ENCODE measurements at places on chromosomes 12 and 14.

DNA sequence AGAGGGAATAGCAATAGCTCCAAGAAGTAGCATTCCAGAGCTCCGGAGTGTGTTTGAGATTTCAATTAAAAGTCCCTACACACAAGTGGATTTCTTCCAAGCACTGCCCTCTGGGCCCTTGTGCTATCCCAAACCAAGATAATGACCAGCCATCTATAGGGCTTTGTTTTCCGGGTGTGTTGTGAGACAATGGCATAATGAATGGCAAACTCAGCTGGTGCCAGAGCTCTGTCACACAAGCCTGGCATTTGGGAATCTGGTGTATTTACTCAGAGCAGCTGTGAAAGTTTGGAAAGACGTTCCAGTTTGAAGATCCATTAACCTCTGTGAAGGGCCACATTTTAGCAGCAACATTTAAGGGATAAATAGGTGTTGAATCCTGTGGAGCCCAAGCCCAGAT is 61.2 kb upstream of the TMTC2 start:
- no peak for DNase-seq

GRCh38 chr12:96220902-96221301 is 26.7 kb downstream of the ELK3 start:
- no peak for DNase-seq

GRCh38 chr14:68249661-68250451 is 430.3 kb downstream of the RAD51B start:
- DNase-seq, result no peak

DNA sequence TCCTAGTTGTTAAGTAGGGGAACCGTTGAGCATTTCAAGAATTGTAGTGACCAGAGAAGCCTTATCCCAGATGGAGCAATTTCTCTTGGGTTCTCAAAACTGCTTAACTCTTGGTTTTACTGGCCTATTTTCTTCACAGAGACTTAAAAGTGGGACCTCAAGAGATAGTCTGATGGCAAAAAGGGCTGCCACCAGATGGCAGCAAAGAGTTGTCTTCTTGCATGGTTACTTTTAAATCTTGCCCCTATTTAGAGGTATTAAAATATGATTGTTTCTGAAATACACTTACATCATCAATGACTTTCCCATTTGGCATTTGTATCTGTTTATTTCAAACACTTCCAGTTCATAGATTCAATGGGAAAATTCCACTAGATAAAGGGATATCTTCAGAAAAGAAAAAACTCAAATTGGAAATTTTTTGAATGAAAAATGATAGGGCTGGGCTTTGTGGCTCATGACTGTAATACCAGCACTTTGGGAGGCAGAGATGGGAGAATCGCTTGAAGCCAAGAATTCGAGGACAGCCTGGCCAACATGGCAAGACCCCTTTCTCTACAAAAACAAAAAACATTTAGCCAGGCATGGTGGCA is 69.9 kb upstream of the CNTN1 start:
- peak; percentile 55 for DNase-seq

GRCh38 chr12:108689314-108690190 is 41.8 kb downstream of the CORO1C start:
- DNase-seq, result no peak

DNA sequence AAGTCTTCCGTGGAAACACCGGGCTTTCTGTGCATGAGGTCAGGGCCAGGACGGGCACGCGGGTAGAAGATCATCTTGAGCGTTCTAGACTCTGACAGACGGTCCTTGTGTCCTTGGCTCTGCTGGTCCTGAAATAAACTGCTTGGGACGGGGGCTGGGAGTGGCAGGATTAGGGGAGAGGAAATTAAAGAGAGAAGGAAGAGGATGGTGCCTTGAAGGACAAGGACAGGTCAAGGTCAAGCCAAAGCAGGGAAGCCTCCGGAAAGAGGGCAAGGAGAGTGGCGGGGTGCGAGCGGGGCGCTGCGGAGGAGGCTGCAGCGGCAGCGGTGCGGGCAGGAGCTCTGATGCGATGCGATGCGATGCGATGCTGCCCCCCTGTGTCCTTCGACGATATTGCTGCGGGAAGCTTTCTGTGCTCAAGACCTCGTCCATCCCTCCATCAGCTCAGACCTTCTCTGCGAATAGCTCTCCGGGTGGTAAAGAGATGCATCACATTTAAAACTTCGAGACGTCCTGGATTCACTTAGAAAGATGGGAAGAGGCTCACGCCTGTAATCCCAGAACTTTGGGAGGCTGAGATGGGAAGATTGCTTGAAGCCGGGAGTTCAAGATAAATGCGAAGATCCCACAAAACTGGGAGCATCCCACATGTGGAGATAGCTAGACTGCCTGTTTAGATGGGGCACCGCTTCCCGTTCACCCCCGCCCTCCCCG is 110.1 kb upstream of the TMEM132D start:
- DNase-seq, result no peak

- no peak for DNase-seq
Observed at GRCh38 chr12:121894633-121895032, 6.0 kb downstream of the PSMD9 start.

GRCh38 chr14:56150645-56151345 is 32.6 kb downstream of the PELI2 start:
- DNase-seq, result no peak

DNA sequence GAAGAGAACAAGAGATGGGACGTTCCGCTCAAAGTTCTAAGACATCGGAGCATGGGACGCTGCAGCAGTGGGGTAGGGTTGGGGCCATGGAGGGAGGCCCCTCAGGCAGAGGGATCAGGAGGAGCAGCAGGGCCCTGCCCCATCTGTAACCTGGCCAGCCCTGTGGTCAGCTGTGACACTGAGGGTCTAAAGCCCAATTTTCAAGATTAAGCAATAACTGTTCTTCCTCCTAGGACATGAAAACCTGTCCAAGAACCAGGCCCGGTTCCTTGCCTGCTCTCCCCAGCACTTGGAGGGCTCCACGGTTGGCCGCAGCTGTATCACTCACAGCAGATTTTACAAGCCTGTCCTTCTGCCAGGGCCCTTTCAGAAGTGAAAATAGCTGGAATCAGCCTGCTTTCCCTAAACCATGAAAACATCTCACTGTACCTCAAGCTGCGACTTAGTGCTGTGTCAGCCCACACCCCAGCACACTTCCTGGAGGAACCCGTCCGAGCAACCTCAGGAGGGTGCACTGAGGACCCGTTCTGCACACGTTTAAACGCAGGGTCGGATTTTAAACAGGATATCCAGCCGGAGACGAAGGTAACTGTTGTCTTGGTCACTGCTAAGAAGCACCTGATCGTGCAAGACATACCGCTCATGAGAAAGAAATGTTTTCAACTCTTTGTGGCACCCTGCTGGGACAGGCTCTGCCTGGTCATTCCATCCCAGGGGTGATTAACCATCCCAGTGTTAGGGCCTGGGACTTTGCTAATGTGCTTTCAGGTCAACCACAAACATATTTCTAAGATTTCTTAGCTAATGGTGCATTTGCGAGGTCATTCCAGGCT is 201.9 kb upstream of the DIO3 start:
- DNase-seq, result no peak

GRCh38 chr14:49950275-49951228 is 57.7 kb downstream of the ARF6 start:
- no peak for DNase-seq

GRCh38 chr12:25362646-25363045 is 111.9 kb upstream of the KRAS start:
- DNase-seq, result no peak

DNA sequence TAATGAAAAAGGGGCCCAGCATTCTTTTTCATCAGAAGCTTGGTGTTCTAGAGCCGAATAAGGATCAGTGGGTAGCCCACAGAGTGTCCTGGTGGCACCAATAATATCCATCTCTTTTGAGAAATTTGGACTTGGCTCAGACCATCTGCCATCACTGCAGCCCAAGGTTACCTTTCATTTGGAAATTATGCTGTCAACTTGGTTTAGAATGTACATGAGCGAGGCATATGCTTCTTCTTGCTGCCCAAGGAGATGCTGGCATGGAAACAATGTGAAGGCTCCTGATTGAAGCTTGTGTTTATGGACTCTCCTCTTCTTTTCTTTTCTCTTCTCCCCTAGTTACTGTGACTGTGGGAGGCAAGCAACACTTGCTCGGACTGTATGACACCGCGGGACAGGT is 50.0 kb downstream of the GPHB5 start:
- DNase-seq, result no peak

- DNase-seq, result peak; percentile 76
Observed at GRCh38 chr12:49098035-49098451, 3.4 kb upstream of the DHH start.

DNA sequence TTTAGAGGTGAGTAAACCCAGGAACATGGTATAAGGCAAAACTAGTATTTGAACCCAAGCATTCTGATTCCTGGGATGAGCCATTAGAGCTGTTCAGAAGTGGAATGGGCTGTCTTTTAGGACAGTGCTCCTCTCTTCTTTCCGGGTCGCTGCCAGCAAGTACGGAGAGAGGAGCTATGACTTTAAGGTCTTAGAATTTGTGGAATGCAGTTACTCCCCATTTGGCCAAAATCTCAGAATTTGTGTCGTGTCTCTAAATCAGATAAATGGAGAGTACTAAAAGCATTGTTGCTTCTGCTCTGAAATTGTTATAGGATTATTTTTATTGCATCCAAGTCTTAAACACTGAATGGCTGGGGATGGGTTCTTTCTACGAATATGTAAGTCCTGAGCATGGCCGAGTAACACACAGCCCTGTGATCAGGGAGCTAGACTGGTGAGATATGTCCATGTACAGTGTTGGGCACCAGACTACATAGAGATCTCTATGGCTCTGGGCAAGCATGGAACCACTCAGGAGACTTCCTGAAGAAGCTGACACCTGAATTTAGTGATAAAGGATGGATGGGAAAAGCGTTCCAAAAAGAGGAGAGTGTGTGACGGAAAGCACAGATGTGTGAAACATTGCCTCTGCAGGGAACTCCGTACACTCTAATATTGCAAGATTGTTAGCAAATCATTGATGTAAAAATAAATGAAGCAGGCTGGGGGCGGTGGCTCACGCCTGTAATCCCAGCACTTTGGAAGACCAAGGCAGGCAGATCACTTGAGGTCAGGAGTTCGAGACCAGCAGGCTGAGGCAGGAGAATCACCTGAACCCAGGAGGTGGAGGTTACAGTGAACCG is 184.7 kb downstream of the SRGAP1 start:
- DNase-seq, result no peak

DNA sequence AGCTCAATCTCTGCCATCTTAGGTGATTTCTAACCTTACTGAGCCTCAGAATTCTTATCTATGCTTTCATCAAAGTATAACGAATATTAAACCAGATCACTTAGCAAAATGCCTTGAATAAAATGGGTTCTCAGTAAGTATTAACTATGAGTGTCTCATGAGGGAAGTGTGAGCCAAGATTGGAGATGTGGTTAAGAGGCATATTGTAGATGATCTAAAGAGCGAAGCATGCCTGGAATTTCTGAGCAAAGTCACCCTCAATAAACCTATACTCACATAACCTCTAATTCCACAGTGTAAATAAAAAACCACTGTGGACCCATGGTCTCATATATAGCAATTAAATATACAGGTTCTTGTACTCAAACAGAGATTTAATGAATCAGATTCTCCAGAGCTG is 193.1 kb upstream of the FSCB start:
- no peak for DNase-seq

- DNase-seq, result no peak
Observed at GRCh38 chr12:127327986-127328385, 939.0 kb upstream of the TMEM132C start.

- no peak for DNase-seq
Observed at GRCh38 chr14:39060818-39061437, 42.1 kb downstream of the SEC23A start.

GRCh38 chr12:113794774-113795173 is 171.4 kb downstream of the RBM19 start:
- DNase-seq, result no peak

DNA sequence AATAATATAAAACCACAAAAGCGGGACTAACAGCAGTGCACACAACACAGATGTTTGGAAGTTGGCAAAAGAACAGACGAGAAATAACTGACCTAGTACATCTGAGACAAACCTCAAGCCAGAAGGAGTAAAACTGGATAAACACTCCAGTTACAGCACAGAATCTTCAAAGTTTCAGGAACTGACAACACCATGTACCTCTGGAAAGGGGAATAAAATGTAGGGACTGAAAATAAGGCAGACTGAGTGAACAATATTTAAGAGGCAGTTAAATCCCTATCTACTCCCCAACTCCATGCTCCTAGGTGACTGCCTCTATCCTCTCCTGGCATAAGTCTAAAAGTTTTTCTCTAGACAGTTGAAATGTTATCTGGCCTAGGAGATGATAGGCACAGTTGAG is 57.9 kb downstream of the ZFYVE21 start:
- no peak for DNase-seq

DNA sequence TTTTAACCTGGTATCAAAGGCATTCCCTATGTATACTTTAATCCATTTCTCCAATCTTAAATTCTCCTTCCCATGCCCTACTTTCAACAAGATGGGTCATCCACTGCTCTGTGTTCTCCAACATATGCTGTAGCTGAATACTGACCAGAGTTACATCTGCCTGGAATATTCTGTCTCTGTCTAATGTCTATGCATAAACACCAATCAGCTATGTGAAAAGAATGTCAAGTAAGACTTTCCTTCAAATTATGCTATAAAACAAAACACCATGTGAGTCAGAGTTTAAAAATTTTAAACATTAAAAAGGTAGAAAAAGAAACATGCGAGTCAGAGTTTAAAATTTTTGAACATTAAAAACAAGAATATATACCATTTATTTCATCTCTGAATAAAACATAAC is 19.3 kb downstream of the NT5DC3 start:
- DNase-seq, result no peak

GRCh38 chr14:104149617-104150135 is 11.3 kb downstream of the KIF26A start:
- peak; percentile 55 for DNase-seq

GRCh38 chr12:104709692-104710435 is 248.2 kb downstream of the SLC41A2 start:
- DNase-seq, result no peak

DNA sequence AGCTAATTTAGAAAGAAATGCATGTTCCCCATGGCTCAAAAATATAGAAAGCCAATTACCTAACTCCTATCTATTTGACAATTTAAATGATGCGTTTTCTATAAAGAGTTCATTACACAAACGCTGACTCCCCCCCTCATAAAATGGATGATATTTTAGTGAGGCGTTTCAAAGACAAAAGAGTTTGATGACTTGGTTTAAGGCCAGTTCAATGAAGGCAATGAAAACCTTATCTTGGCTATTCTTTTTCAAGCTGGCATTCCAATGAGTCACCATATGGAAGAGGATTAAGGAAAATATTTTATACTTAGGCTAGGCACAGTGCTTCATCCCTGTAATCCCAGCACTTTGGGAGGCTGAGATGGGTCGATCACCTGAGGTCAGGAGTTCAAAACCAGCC is 62.7 kb downstream of the HMGA2 start:
- DNase-seq, result no peak
